ENCODE measurements at places on chromosomes 12 and 14. TPM values are rescaled to one million over a fixed set of nuclear protein-coding genes. Genes with fewer than 3 reads are reported as not detected.

The TMEM229B gene
- 0.22 TPM for total RNA-seq

The ADCY4 gene
- 0.53 TPM for total RNA-seq

The CLMN gene
- total RNA-seq: 7.6 TPM

The IRAK3 gene
- total RNA-seq: 0.29 TPM

The SLC10A1 gene
- not detected for total RNA-seq

The POC1B gene
- total RNA-seq: 11.6 TPM

DNA sequence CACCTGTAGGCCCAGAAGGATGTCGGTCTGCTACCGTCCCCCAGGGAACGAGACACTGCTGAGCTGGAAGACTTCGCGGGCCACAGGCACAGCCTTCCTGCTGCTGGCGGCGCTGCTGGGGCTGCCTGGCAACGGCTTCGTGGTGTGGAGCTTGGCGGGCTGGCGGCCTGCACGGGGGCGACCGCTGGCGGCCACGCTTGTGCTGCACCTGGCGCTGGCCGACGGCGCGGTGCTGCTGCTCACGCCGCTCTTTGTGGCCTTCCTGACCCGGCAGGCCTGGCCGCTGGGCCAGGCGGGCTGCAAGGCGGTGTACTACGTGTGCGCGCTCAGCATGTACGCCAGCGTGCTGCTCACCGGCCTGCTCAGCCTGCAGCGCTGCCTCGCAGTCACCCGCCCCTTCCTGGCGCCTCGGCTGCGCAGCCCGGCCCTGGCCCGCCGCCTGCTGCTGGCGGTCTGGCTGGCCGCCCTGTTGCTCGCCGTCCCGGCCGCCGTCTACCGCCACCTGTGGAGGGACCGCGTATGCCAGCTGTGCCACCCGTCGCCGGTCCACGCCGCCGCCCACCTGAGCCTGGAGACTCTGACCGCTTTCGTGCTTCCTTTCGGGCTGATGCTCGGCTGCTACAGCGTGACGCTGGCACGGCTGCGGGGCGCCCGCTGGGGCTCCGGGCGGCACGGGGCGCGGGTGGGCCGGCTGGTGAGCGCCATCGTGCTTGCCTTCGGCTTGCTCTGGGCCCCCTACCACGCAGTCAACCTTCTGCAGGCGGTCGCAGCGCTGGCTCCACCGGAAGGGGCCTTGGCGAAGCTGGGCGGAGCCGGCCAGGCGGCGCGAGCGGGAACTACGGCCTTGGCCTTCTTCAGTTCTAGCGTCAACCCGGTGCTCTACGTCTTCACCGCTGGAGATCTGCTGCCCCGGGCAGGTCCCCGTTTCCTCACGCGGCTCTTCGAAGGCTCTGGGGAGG, at the start of gene LTB4R:
TSS of gene LTB4R (plus strand) at position 857 of the 959 bp plus-strand sequence. CDS start 4,150 bp downstream, outside the sequence.
- H3K27me3 ChIP-seq: no peaks in the 10 kb centered on the region
- DNase-seq: no peak
- H3K36me3 ChIP-seq: peaks cover 40% of the 10 kb centered on the region
- no peaks in the 10 kb centered on the region for H3K4me1 ChIP-seq
- H3K4me3 ChIP-seq: no peak within 1 kb of the TSS

- no peaks in the 10 kb centered on the region for H3K27me3 ChIP-seq
- peaks cover 8% of the 10 kb centered on the region for H3K36me3 ChIP-seq
- H3K4me1 ChIP-seq: no peaks in the 10 kb centered on the region
- H3K4me3 ChIP-seq: no peak overlapping the region
- peak; percentile 91 for DNase-seq
Measured at GRCh38 chr12:31732926-31733548, 4.2 kb upstream of the AMN1 start.

DNA sequence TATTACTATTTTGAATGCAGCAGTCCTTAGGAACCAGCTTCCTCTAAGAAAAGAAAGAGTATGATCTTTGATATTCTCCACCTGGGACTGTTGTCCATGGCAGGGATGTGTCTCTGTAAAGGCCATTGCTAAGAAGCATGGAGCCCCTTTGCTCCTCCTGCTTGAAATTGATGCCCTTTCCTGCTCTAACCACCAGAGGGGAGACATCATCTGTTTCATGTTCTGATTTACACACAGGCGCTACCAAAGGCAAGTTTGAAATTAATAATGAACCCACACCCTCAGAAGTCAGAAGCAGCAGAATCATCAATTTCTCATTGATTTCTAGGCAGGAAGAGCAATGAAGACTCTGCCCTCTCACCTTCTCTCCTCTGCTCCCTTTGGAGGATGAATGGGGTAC, 253.8 kb downstream of the RMST start:
- H3K4me3 ChIP-seq: no peak overlapping the region
- peaks cover 8% of the 10 kb centered on the region for H3K36me3 ChIP-seq
- H3K27me3 ChIP-seq: no peaks in the 10 kb centered on the region
- no peaks in the 10 kb centered on the region for H3K4me1 ChIP-seq

- H3K4me1 ChIP-seq: peaks cover 2% of the 10 kb centered on the region
- H3K36me3 ChIP-seq: no peaks in the 10 kb centered on the region
- no peak overlapping the region for H3K27ac ChIP-seq
- H3K4me3 ChIP-seq: no peak overlapping the region
Measured at GRCh38 chr14:99752486-99753121, 40.6 kb upstream of the EML1 start.

- H3K36me3 ChIP-seq: no peaks in the 10 kb centered on the region
- no peaks in the 10 kb centered on the region for H3K27me3 ChIP-seq
- H3K27ac ChIP-seq: no peak overlapping the region
- DNase-seq: no peak
- H3K4me3 ChIP-seq: no peak overlapping the region
Measured at GRCh38 chr14:76719666-76720065, 41.6 kb upstream of the VASH1 start.
